ENCODE measurements at places on chromosomes 7 and 10.
A peak's percentile ranks its signal among the peaks of the same experiment; 100 is the strongest.

- DNase-seq: no peak
Observed at GRCh38 chr7:113812591-113813255, 106.1 kb downstream of the PPP1R3A start.

DNA sequence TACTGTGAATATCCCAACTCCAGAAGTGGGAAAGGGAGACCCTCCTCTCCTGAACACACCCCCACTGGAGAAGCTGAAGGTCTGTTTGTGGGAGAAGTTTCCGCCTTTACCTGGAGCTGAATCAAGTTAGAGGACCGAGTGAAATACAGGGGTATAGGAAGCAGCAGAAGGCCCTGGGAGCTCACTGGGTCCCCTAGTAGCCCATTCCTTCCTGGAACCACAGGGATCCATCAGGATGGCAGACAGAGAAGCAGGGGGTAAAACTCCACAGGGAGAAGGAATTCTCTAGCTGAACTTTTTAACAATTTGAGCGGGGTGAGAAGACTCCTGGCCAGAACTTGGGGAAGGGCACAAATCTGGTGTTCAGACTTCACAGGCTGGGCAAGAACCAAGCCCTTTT, 275.8 kb downstream of the GRID1 start:
- DNase-seq: no peak

DNA sequence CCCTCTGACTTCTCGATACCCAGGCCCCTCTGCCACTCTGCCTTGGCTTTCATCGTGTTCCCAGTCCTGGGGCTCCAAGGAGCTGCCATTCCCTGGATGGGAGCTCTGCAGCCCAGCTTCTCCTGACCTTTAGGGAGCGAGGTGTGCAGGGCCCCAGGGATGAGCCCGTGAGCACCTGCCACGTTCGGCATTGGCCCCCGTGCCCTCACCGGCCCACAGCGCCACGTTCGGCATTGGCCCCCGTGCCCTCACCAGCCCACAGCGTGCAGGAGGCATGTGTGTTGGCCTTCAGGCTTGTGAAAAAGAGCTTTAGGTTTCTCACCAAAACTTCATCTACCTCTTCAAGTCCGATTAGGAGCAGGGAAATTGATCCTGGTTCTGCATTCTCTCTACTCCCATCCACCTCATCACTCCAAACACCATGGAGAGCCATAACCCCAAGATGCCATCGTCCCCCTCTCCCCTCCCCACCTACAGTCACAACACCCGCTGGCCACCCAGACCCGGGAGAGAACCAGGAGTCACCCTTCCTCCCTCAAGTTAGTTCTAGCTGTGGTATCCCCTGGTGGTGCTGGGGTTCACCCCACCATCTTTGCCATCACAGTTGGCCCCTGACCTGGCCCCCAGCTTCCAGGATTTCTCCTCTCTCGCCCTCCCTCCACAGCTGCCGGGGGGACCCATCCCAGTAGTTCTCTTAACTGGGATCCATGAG, 119.4 kb upstream of the NPS start:
- no peak for DNase-seq

GRCh38 chr10:53256623-53257022, 484.0 kb upstream of the MBL2 start:
- DNase-seq: no peak

GRCh38 chr7:29607259-29607658, 43.6 kb downstream of the PRR15 start:
- DNase-seq: no peak

DNA sequence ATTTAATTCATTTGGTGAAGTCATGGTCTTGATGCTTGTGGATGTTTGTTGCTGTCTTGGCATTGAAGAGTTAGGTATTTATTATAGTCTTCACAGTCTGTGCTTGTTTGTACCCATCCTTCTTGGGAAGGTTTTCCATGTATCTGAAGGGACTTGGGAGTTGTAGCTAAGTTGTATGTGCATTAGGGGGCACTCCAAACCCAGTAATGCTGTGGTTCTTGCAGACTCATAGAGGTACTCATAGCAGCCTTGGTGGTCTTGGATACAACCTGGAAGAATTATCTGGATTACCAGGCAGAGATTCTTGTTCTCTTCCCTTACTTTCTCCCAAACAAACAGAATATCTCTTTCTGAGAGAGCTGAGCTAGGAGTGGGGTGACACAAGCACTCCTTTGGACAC, 93.2 kb downstream of the ADCYAP1R1 start:
- DNase-seq: no peak

DNA sequence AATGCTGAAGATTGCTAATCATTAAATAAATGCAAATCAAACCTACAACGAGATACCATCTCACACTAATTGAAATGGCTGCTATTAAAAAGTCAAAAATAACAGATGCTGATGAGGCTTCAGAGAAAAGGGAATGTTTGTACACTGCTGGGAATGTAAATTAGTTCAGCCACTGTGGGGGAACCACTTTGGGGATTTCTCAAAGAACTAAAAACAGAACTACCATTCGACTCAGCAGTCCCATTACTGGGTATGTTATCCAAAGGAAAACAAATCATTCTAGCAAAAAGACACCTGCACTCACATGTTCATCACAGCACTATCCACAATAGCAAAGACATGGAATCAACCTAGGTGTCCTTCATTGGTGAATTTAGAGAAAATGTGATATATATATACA, 379.0 kb upstream of the CNTNAP2 start:
- DNase-seq: no peak

DNA sequence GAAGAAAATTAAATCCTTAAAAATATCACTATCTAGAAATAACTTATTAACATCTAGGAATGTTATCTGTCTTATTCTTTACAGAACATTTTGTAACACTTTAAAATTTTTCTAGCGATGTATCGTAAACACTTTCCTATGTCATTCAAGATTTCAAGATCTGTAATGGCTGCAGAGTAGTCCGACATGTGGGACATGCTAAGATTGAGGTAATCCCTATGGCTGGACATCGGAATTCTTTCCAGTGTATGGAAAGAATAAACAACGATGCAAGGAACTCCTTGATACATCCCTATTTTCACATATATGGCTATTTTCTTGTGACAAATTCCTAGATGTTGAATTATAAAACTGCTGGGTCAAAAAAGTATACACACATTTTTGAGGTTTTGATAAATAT, 37.5 kb downstream of the GNA12 start:
- no peak for DNase-seq

GRCh38 chr10:49076741-49077521, 38.4 kb downstream of the VSTM4 start:
- no peak for DNase-seq

- DNase-seq: no peak
Observed at GRCh38 chr7:27802999-27803398, 63.0 kb downstream of the TAX1BP1 start.

DNA sequence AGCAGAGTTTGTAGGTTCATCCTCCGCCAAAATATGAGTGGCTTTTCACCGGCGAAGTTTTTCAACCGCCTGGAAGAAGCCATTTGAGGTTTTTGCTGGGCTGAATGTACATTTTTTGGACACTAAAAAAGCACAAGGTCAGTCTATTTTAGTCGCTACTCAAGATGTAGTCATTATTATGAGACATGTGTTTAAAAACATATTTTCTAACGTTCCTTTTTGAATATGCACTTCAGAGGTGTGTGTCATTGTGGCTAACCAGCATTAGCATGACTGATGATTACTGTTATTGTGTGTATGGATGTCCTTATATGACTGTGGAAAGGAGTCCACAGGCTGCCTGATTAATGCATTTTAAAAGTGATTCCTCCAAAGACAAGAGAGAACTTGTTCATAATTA, 605.4 kb downstream of the INHBA start:
- no peak for DNase-seq

- DNase-seq: no peak
Observed at GRCh38 chr7:36167403-36168050, 14.5 kb downstream of the EEPD1 start.

- DNase-seq: peak; percentile 80
Observed at GRCh38 chr7:8442814-8443304, 9.4 kb downstream of the NXPH1 start.

- DNase-seq: peak; percentile 81
Observed at GRCh38 chr7:151351967-151352366, 10.4 kb downstream of the NUB1 start.

GRCh38 chr7:105178928-105179541, 165.0 kb downstream of the KMT2E start:
- DNase-seq: no peak

GRCh38 chr7:73770002-73770859, at the start of gene CLDN3:
Gene CLDN3, minus strand, starts transcription at chr7:73770270. Its CDS starts 221 bp downstream, at chr7:73770049.
- DNase-seq: peak; percentile 40

DNA sequence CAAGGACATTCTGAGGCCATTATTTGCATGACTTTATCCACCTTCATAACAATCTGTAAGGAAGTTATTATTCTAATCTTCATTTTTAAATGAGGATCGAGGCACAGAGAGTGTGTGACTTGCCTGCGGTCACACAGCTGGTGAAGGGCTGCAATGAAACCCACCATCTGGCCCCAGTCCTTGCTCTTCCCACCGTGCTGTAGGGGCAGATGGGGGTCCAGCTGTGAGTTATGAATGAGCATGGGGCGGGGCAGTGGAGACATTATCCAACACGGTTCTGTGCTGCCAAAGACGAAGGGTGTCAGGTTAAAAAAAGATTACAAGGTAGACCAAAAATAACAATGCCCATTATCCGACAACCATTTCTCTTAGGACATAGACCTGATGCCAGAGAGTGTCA, 417.5 kb upstream of the MGMT start:
- DNase-seq: no peak

DNA sequence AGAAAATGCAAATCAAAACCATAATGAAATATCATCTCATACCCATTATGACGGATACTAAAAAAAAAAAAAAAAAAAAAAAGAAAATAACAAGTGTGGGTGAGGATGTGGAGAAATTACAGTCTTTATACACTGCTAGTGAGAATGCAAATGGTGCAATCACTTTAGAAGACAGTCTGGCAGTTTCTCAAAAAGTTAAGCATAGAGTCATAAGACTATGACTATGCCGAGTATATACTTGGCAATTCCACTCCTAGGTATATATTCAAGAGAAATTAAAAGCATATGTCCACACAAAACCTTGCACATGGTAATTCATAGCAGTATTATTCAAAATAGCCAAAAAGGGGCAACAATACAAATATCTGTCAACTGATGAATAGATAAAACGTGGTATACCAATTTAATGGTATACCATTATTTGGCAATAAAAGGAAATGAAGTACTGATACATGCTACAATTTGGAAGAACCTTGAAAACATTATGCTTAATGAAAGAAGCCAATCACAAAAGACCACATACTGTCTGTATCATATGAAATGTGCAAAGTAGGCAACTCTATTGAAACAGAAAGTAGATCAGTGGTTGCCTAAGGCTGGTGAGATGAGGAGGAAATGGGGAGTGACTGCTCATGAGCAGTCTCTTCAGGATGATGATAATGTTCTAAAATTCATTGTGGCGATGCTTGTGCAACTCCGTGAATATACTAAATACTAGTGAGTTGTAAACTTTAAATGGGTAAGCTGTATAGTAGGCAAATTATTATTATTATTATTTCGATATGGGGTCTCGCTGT, 90.1 kb upstream of the NANOS1 start:
- DNase-seq: no peak

GRCh38 chr7:37726016-37726415, 42.5 kb downstream of the GPR141 start:
- no peak for DNase-seq

DNA sequence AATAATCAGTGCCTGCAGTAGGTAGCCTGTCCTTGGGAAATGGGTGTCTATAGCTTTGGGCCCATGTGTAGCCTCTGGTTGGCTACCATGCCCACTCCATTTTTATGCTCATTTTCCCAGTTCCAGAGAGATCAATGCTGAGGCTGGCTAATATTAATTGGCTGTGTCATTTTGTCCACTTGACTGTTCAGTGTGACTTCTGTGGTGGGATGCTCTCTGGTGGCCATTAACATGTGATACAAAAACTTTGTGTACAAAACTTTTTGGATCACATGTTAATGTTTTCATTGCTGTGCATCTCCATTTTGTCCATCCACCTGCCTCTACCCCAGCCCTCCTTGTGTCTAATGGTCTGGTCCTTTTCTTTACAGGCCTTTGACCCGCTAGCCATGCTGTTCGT, 22.7 kb downstream of the VIM start:
- DNase-seq: no peak

Measured in activated naive CD4-positive, alpha-beta T cell treated with anti-CD3 and anti-CD28 coated beads, Interleukin-2, amount 10 ng/mL, durations not matched to agents 7 days and 5 days (primary cell).